Jurkat, Clone E6-1 (cell line): ENCODE measurements at places on chromosomes 11 and 22.

- no peak for DNase-seq
Measured at GRCh38 chr22:36520423-36520822, 8.5 kb downstream of the EIF3D start.

DNA sequence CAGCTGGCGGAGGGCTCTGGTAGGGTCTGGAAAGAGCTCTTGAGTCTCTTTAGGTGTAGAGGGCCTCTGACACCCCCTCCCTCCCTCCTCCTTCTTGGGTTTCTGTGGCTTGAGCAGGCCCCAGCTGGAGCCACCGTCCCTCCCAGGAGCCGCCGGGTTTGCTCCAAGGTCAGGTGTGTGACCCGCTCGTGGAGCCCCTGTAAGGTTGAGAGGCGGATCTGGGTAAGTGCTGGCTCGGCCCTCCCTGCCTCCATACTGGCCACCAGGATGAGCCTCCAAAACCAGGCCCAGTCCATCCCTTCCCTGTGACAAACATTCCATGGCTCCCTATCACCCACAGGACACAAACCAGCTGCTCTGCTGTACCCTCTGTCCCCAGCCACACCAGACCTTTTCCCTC lies 9.3 kb downstream of the PLEKHB1 start:
- no peak for DNase-seq

DNA sequence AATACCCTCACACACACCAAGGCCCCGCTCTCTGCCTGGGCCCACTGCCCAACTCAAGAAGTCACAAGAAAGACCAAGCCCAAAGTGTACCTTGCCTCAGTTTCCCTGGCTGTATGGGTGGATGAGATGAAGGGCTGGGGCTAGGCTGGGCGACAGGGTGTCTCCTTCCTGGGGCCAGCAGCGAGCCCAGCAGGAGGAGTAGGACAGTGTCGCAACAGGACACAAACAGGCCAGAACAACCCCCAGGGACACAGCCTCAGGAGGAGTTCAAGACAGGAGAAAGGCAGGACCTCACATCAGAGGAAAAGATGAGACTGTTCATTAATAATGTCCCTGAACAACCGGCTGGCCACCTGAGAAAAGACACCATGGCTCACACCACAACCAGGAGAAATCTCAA lies 13.3 kb downstream of the CSNK1E start:
- no peak for DNase-seq

DNA sequence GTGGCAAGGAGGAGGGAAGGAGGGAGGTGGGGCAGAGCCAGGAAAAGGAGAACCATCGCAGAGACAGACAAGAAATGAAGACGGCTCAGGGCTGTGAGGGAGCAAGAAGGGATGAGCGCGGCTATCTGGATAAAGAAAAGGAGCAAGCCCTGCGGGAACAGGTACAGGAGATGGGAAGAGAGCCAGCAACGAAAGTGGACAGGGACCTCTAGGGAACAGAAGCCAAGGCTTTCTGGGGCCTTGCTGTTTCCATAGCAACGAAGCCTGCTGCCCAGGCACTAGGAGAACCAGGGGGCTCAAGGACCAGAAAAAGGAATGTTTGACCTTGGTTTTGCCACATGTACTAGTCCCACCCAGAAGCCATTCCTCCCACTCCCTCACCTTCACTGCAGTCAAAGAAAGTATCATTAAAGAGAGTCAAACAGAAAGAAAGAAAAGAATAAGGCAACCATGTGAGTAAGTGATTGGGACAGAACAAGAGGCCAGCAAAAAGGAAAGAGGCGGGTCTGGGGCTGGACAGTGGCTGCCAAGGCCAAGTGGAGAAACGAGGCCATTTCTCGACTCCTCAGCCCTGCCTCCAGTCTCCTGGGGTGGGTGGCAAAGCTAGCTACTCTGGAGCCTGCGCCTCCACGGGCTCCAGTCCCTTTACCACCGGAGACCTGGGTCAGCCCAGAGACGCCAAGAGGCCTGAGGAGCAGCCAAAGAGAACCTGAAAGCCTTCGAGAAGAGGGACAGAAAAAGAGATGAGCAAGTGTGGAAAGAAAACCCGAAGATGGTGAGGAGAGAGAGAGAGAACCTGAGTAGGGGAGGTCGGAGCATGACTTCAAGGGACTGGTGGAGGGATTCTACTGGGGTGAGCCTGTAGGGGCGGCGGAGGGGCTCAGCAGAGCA lies 35.1 kb downstream of the NRXN2 start:
- DNase-seq, result no peak

GRCh38 chr11:45171550-45171949 lies 25.1 kb downstream of the PRDM11 start:
- DNase-seq, result no peak

DNA sequence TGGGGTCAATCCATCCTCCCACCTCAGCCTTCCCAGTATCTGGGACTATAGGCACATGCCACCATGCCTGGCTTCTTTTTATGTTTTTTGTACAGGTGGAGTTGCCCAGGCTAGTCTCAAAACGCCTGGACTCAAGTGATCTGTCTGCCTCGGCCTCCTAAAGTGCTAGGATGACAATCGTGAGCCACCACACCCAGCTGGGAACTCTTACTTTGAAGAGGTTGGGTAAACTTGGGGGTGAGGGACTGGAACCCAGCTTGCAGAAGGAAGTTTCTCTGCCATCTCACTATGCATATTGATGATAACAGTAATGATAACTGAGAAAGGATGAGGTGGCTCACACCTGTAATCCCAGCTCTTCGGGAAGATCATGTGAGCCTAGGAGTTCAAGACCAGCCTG lies 35.9 kb downstream of the ACO2 start:
- no peak for DNase-seq

GRCh38 chr11:120547811-120548681 lies 36.5 kb downstream of the GRIK4 start:
- no peak for DNase-seq

GRCh38 chr22:45296628-45297297 lies 12.0 kb downstream of the UPK3A start:
- DNase-seq, result peak; percentile 41

- peak; percentile 46 for DNase-seq
Measured at GRCh38 chr22:46399251-46400024, 63.9 kb downstream of the TRMU start.

GRCh38 chr11:122179961-122180834 lies 64.2 kb upstream of the BLID start:
- DNase-seq, result no peak

- no peak for DNase-seq
Measured at GRCh38 chr11:74683941-74684481, 47.2 kb downstream of the CHRDL2 start.

- DNase-seq, result no peak
Measured at GRCh38 chr11:61486779-61487178, 21.8 kb upstream of the LRRC10B start.

DNA sequence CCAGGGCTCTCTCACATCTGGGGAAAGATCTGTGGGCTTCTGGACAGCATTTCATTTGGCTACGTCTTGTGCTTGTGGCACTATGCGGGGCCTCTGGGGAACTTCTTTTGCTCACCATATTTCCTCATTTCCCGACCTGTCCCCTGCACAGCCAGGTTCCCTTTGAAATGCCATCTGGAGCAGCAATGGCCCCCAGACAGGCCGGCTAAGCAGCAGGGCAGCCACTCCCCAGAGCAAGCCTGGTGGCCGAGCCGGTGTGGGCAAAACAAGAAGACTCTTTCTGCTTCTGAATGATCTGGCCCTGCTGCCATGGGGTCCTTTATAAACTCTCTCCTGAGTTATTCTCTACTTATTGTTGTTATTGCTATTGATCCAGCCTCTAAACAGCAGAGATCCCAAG lies 190.7 kb upstream of the NECTIN1 start:
- no peak for DNase-seq

GRCh38 chr11:504053-504993 lies 2.7 kb downstream of the RNH1 start:
- no peak for DNase-seq

DNA sequence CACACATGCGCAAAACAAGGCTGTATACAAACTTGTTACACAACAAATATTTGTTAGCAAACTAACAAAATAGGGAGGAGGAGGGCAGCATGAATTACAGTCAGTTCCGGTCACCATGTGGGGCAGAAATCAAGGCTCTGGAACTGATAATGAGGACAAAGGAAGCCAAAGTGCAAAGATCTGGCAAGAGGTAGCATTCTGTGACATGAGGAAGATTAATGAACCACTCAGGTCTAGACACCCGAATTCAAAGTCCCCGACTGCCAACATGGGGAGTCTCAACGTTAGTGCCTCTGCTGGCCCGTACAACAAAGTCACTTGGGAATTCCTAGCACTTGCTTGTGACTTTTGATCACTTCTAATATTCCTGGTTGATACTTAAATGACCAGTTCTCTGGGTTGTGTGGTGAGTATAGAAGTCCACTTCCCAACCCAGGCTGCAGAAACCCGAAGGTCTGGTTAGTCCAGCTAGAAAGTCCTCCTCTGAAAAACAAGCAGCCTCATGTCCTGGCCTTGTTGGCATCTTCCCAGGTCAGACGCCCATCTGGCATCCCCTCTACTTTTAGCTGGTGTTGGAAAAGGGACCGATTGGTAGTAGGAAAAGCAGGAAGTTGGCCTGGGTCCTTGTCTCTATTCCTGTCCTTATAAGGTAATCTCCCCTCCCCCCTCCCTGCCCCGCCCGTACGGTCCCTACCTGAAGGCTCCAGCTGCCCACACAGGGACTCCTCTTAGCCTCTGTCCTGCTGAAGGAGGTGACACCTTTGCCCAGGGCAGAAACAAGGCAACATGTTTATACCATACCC lies 1.6 kb downstream of the SUN2 start:
- no peak for DNase-seq

DNA sequence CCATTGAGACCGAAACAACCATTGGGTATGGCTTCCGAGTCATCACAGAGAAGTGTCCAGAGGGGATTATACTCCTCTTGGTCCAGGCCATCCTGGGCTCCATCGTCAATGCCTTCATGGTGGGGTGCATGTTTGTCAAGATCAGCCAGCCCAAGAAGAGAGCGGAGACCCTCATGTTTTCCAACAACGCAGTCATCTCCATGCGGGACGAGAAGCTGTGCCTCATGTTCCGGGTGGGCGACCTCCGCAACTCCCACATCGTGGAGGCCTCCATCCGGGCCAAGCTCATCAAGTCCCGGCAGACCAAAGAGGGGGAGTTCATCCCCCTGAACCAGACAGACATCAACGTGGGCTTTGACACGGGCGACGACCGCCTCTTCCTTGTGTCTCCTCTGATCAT lies 20.5 kb downstream of the KCNJ5 start:
- no peak for DNase-seq

GRCh38 chr11:17607083-17607429 lies 60.0 kb downstream of the OTOG start:
- DNase-seq, result no peak

GRCh38 chr11:73012121-73012863 lies 129.8 kb downstream of the FCHSD2 start:
- no peak for DNase-seq

GRCh38 chr11:63146581-63146980 lies 2.6 kb upstream of the SLC22A24 start:
- DNase-seq, result no peak

GRCh38 chr22:21651521-21652009 lies 9.5 kb downstream of the SDF2L1 start:
- DNase-seq, result no peak

DNA sequence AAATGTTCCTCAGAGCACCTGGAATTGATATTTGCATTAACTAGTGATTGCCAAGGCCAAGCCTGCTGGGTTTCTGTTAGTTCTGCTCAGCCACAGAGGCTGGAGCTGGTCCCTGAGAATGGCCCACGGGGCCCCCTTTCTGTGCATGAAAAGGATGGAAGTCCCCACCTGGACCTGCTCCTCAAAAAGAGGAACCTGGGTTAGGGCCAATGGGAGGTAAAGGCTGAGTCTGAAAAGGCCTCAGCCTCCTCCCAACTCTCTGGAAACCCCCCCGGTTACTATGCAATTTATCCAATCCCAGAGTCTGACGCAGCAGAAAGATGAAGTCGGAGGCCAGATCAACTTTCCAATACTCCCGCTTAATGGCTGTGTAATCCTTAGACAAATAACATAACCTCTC lies 6.8 kb upstream of the CREB3L1 start:
- no peak for DNase-seq

DNA sequence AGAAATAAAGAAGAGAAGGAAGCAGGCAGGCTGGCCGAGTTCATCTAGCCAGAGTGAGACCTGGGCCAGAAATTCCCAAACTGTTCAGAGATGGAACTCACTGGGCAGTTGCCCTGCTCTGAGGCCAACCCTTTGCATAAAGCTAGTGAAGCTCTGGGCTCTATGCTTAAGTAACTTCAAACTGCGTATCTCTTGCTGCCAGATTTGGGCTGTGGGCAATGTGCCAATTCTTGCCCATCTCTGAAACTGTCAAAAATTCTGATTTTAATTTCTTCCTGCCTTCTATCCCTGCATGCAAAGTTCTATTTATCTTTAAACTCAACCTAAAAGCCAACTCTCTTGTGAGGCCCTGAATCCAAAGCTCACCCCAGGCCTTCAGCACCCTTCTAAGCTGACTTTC lies 36.2 kb upstream of the HEPHL1 start:
- no peak for DNase-seq

- no peak for DNase-seq
Measured at GRCh38 chr11:31110830-31111229, 258.7 kb downstream of the DCDC1 start.

DNA sequence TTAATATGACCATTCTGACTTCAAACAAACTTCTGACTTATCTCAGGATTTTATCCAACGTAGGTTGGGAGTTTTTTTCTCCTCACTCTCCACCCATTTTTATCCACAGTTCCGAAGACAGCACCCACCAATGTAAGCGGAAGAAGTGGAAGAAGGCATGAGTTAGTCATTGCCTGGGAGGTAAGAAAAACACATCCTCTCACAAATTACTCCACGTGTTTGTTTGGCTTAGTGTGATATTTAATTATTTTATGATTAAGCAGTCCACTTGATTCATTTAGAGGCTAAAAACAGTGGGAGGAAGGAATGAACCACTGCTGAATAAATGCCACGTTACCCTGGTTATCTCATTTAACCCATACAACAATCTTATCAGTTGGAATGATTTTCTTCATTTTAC lies 389.6 kb upstream of the ARHGAP42 start:
- no peak for DNase-seq

- DNase-seq, result no peak
Measured at GRCh38 chr11:35507688-35508087, 17.7 kb downstream of the PAMR1 start.
